ENCODE measurements at places on chromosomes 1 and 21.

- no peak for DNase-seq
These were observed 28.6 kb upstream of the PDXK start for GRCh38 chr21:43690346-43690745.

- no peak for DNase-seq
These were observed 27.4 kb upstream of the PWP2 start for GRCh38 chr21:44079846-44080245.

GRCh38 chr1:182279724-182280503 is 111.7 kb downstream of the GLUL start:
- DNase-seq = no peak

DNA sequence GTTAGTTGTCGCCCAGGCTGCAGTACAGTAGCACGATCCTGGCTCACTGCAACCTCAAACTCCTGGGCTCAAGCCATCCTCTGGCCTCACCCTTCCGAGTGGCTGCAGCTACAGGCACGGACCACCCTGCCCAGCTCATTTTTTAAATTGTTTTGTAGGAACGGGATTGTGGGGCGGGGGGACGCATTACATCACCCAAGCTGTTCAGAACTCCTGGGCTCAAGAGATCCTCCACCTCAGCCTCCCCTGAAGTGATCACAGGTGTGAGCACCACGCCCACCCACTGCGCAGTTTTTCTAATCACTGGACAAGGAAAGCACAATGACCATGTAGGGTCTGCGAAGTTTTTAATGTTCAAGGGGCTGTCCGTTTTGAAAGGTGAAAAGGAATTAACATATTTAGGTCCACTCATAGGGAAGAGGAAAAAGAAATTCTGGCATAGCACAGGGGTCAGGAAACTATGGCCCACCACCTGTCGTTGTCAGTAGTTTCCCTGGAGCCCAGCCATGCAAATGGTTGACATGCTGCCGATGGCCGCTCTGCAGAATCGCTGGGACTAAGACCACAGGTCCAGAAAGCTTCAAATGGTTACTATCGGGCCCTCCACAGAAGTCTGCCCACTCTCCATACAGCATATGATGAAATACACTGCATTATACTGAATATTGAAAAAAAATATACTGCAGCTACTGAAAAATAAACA is 26.0 kb downstream of the SETD4 start:
- no peak for DNase-seq

- DNase-seq = no peak
These were observed 34.5 kb downstream of the ALG6 start for GRCh38 chr1:63401945-63402344.

DNA sequence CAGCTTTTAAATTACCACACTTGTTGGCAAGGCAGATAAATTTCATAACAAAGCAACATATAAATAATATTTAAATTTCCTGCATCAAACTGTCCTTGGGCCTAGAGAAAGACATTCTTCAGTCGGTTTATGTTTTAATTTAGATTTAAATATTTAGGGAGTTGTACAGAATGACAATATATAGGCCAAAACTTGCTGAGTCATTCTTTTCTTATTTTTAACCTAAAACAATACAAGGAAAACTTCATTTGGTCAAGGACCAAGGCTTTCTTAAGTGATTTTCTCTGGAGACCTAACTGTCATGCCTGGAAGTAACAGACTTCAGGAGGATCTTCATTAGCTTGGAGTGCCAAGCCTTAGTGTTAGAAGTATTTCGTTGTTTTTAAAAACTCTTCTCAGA is 5.6 kb downstream of the MAP10 start:
- no peak for DNase-seq

DNA sequence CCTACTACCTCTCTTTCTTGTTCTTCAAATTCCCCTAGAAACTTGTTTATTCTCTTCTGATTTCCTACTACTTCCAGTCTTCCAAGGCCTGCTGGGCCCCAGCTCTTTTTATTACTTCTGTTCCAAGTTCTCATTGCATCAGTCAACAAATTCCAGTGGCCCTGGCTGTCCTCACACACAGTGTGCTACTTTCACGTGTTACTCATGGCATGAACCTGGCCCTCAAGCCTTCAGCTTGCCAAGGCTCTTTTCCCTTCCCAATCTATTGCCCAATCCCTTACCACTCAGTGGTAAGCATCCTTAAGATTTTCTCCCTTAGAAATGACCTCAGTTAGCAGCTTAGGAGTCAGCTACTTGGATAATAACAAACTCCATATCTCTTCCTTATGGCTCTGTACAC is 613.5 kb downstream of the LMO4 start:
- DNase-seq = no peak

GRCh38 chr1:231553320-231553719 is 24.9 kb downstream of the TSNAX start:
- DNase-seq = no peak

- DNase-seq = no peak
These were observed 54.7 kb downstream of the APP start for GRCh38 chr21:26115899-26116298.

DNA sequence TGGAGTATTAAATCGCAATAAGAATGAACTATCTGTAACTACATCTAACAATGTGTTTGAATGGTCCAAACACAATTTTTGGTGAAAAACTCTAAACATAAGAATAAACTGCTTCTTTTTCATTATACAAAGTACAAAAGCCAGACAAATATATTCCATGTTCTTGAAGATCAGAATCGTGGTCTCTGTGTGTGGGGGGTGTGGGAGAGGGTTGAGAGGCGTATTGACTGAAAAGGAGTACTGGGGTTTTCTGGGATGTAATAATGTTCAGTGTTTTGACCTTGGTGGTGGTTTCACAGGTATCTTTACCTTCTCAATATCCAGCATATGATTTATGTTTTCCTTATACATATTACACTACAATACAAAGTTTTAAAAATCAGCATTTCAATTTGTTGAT is 764 bp upstream of the CFH start:
- DNase-seq = no peak

DNA sequence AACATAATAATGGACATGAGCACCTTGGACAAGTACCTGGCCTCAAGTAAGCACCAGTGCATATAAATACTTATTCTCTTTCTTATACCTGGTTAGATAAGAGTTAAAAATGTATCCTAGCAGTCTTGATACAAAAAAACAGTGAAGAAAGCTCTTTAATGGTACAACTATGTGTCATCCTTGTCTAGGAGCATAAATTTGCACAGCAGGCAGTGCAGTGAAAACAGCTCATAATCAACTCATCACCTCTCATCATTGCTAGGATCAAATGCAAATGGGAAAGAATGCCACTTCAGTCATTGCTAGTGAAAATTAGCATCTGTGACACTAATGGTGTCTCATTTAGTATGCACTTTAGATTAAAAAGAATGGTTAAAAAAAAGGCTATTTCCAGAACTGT is 7.6 kb downstream of the SAMSN1 start:
- DNase-seq = no peak

- no peak for DNase-seq
These were observed 12.6 kb downstream of the DFFB start for GRCh38 chr1:3869751-3870301.

DNA sequence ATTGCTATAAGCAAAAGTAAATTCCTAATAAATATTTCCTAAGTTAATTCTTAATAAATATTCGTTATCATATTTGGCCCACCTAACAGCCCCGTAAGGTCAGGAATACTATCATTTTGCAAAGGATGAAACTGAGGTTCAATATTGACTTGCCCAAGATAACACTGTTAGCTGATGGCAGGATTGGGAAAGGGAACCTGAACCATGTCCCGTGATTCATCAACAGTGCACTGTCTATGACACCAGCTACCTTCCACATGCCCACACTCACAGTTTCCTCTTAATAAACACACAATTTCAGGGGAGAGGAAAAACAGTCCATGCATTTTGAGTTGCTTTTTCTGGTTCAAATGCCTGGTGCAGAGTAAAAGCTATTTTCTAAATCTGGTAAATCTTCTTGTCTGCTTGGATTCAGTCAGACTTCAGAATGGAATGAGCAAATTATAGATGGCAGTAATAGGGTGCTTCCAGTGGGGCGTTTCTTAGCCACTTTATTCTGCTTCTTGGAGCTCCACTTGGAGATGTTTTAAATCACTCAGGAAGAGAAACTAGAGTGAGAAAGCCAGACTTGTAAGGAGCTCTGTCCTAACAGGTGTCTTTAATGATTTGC is 354.6 kb downstream of the PDE4B start:
- DNase-seq = no peak

GRCh38 chr1:202112859-202113689 is 9.6 kb upstream of the GPR37L1 start:
- no peak for DNase-seq

DNA sequence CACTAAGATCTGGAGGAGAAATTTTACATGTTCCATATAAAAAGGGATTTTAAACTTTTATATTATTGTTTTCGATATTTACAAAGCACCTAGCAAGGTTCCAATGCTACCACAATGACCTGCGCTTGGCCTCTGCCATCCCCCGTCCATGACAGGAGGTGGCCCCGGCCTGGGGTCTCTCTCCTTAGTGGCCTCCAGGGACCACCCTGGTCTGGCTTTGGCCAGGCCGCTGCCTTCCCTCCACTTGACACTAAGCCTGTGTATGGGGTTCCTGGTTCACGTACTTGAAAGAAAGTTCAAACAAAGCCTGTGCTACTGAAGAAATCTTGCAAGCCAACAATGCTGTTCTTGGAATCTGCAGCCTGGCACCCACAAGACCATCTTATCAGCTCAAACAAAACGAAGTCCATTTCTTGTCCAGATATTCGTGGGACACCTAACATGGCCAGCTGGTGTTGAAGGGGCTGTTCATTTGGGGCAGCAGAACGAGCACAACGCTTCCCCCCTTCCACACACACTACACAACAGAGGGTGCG is 12.8 kb downstream of the PRDM15 start:
- no peak for DNase-seq

GRCh38 chr1:243250102-243250501 is 5.0 kb downstream of the CEP170 start:
- no peak for DNase-seq

GRCh38 chr21:41195311-41195710 is 27.4 kb downstream of the BACE2 start:
- no peak for DNase-seq

DNA sequence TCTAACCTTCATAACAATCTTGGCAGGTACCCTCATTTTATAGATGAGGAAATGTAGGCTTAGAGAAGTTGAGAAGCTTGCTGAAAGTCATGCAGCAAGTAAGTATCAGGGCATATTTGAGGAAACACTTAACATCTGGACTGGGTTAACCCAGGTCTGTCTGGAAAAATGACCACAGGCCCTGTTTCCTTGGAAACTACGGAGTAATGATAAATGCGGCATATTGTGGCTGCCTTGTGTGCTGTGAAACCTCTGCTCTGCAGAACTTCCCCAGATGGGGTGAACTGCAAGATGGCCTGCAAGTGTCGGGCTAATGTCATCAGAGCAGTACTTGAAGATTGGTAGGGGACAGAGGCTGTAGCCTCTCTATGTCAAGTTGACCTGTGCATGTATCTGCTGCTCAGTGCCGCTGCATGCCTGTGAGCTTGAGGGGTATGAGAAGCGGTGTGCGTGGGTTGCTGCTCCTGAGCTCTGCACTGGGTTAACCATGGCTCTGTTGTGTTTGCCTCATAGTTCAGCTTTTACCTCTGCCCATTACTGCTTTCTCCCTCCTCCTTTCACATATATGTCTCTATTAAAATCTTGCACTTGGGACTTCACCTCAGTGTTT is 83.1 kb downstream of the WDR3 start:
- peak; percentile 85 for DNase-seq

DNA sequence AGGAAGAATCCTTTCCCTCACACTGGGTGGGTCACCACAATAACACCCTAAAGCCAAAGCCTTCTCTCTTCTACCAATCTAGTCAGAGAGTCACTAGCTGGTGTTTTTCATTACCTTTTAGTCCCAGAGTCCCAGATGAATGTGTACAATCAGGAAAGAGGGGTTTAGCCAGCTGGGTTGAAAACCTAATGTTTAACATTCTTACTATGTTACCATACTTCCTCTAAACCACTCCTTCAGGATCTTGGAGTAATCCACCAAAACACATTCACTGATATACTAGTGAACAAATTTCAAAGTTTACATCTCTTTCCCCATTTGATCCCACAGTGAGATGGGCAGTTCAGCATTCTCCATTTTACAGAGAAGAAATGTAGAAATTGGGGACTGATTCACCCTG is 9.7 kb downstream of the LPAR3 start:
- no peak for DNase-seq

- DNase-seq = no peak
These were observed 12.3 kb downstream of the ARHGEF10L start for GRCh38 chr1:17551755-17552234.

GRCh38 chr1:36253161-36253862 is 29.1 kb downstream of the THRAP3 start:
- no peak for DNase-seq

GRCh38 chr1:23527366-23527765 is 3.7 kb downstream of the E2F2 start:
- DNase-seq = no peak

DNA sequence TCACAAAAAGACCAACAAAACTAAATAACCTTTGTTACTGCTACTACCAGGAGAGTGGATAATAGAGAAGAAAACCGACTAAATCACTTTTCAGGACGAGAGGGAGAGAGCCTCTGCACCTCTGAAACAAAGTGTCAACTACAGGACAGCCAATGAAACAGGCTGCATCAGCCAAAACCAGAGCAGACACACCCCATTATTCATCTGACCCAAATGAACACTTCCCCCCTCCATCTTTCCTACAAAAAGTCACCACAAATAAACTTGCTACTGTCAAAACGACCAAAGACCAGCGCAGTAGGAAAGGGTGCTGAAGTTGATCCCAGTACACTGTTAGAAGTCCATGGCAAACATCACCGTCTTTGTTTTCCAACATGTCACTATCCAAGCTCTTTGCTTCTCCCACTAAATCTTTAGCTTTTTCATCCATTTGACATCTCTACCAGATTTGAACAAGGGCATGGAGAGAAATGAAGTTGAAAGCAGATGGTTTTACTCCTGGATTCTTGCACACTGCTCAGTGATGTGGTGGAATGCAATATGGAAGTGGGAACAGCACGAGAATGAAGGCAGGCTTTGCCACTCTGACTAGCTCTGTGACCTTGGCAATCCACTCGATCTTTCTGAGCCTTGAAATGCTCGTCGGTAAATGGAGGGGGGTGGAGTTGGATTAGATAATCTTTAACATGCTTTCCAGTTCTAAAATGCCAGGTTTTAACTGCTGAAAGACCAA is 20.5 kb downstream of the DSTYK start:
- no peak for DNase-seq

- DNase-seq = peak; percentile 76
These were observed 16.6 kb upstream of the ZSCAN20 start for GRCh38 chr1:33455539-33456501.

DNA sequence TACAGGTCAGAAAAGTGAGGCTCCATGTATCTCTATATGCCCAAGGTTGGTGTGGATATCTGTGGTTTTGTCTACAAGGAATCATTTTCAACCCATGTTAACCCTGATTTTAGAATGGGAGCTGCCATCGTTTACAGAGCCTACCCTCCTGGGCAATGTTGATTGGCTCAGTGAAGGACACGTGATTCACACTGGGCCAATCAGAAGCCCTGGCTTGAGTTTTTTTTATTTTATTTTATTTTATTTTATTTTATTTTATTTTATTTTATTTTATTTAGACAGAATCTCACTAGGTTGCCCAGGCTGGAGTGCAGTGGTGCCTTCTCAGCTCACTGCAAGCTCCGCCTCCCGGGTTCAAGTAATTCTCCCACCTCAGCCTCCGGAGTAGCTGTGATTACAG is 35.8 kb downstream of the FOXO6 start:
- no peak for DNase-seq

All from MV-4-11 (cell line).